ENCODE measurements at places on chromosomes 3 and 15.

GRCh38 chr3:175329373-175329772, 470.2 kb downstream of the NAALADL2 start:
- DNase-seq, result no peak

GRCh38 chr15:57415602-57416001, 39.3 kb downstream of the CGNL1 start:
- DNase-seq, result no peak

GRCh38 chr15:54829821-54830220, 366.9 kb downstream of the RSL24D1 start:
- no peak for DNase-seq

- no peak for DNase-seq
These were observed 5.4 kb downstream of the CRABP1 start for GRCh38 chr15:78345396-78346125.

DNA sequence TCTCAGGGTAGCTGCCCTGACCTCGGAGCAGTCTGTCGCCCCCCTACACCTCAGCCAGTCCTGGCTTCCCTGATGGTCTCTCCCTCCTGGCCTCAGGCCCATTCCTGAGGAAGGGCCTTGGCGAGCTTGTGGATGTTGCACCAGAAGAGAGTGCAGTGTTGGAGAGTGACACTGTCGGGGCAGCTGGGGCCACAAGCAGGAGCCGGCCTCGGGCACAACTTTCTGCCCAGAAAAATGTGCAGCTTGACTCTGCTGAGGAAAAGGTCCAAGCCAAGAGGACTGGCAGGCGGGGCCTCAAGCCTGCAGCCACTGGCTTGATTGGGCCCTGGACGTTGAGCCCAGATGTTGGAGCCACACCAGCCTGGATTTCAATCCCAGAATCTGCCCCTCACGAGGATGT, 12.8 kb downstream of the HEMK1 start:
- DNase-seq, result no peak

DNA sequence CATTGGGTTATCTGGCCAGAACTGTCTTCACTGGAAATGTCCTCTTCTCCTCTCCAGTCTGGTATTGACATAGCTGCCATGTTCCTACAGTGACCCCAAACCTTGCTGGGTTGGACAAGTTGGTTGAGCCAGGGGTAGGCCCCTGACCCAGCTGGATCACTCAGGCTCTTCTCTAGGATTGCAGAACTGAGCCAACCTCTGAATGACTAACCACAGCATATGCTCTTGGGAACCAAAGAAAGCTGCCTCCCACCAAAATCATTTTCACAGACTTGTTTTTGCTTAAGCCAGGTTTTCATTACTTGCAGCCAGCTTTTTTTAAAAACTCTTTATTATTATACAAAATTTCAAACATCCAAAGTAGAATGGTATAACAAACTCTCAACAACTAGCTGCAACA, 41.4 kb downstream of the FSIP1 start:
- DNase-seq, result no peak

DNA sequence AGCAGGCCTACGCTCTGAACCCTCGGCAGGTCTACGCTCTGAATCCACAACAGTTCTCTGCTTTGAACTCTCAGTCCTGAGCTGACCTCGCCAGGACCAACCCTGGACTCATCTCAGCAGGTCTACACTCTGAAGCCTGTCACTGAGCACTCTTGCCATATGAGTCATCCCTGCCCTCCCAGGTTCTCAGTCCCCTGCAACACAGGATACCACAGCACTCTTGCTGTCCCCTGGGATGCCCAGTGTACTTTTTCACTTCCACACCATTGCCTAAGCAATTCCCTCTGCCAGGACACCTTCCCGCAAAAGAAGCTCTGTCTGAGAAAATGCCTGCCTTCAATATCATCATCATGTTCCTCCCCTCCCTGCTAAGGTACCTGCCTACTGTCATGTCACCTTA, 42.0 kb downstream of the NUP210 start:
- no peak for DNase-seq

GRCh38 chr3:150227839-150228238, 180.3 kb upstream of the TSC22D2 start:
- DNase-seq, result peak; percentile 1

GRCh38 chr3:49619649-49620048, 54.5 kb upstream of the APEH start:
- no peak for DNase-seq

GRCh38 chr3:122394173-122394572, 10.2 kb downstream of the FAM162A start:
- DNase-seq, result no peak

DNA sequence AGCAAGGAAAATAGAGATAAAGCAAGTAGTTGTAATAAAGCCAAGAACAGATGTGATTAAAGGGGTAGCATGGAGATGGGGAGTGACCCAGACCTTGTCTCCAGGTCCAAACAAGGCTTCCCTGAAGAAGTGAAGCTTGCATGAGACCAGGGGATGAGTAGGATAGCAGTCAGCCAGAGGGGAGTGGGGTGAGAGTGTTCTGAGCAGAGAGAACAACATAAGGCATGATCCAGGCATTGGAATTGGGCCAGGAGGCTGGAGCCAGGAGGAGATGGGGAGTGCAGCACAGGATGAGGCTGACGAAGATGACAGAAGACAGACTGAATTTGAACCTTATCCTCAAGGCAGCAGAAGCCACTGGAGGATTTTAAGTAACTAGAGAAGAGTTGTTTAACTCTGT, 7.2 kb downstream of the TMOD2 start:
- no peak for DNase-seq

DNA sequence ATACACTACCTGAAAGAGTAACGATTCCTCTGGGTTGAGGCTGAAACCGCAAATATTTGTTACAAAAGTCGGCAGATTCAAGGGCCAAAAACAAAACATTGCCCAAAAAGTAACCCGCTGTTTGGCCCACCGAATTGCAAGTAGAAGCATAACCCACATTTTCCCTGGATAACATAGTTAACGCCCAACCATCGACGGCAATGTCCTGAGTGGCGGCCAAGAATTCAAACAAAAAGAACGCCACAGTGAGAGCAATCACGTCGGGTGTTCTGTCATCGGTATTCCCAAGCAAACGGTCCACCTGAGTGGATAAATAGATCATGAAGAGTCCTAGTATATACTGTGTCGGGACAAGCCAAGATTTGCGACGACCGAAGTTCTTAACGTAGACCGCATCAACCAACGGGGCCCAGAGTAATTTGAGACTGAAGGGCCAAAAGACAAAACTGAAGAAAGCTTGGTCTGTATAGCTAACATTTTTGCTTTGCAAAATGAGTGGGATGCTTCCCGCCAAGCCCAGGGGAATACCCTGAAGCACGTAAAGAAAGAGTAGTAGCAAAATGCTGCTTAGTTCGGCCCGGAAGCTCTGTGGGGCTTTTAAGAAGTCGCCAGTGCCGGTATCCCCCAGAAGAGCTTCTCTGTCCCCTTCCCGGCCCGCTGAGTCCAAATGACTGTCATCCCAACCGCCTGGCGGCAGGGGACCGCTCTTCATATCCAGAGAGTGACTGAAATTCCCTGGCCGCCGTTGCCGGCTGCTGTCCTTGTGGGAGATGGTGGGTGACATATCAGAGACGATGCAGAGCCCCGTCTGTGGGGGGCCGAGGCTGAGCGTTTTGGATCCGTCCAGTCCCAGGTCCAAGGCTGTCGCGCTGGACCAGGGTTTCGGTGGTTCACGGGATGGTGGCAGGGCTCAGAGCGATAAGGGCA, 750 bp downstream of the SLC33A1 start:
- no peak for DNase-seq

GRCh38 chr3:46668591-46668990, 24.9 kb downstream of the ALS2CL start:
- no peak for DNase-seq

- DNase-seq, result no peak
These were observed 203.9 kb downstream of the KBTBD8 start for GRCh38 chr3:67202053-67202452.

DNA sequence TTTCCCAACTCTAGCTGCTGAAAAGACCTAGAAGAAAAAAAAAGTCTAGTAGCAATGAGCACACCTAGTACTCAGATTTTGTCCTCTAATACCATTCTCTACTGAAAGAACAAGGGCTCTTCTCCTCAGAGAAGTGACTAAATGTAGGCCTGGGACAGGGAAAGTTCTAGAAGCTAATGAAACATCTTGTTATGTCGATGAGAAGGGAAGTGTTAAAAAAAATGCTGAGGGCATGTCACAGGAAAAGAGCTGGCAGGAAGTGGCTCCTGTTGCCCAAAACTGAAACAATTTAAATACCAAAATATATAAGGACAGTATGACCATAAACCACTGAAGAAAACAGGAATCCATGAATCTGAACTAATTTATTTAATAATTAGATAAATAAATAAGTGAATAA, 581.4 kb upstream of the TBL1XR1 start:
- DNase-seq, result no peak

GRCh38 chr3:43695863-43696262, 5.1 kb downstream of the ABHD5 start:
- no peak for DNase-seq

- DNase-seq, result no peak
These were observed 139.8 kb downstream of the RPL22L1 start for GRCh38 chr3:170730071-170730812.

DNA sequence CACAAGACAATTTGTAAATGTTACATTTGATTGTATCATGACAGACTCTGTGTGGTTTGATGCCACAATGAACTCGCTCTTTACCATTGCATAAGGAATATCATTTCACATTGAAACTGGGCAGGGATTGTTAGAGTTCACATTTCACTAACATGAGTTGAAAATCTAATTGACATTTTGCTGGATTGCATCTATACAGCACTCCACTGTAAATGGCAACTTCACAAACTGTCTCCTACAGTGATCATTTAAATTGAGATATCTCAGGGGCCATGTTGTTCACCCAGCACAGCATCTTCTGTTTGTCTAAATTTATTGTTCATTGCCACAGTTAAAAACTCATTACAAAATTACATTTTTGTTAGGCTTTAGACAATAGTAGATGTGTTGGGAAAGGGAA, 499.4 kb downstream of the GBE1 start:
- DNase-seq, result no peak

DNA sequence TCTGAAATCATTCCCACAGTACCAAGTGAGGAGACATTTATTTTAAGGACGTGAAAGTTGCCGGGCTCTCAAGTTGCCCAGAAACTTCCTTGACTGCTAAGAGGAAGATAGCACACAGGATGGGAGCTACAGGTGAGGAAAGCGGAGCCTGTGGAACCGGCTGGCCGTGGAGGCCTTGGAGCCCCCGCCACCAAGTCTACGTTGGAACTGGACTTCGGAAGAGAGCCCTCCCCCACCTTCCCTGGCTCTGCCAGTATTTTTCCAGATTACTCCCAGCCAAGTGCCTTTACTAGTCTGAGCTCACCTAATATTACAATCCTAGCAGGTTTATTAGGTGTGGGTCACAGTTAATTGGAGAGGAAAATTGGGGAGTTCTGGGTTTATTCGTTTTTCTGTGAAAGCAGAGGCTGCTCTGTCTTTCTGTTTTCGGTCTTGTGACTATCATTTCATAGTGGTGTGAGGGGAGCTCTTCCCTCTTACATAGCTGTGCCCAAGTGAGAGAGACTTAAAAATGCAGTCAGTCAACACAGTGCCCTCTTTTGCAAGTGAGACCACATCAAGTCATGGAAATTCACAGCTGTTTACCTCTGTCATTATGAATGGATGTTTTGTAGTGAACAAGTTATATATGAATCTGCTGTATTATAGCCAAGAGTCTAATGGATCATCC, 6.8 kb downstream of the BOC start:
- DNase-seq, result no peak

DNA sequence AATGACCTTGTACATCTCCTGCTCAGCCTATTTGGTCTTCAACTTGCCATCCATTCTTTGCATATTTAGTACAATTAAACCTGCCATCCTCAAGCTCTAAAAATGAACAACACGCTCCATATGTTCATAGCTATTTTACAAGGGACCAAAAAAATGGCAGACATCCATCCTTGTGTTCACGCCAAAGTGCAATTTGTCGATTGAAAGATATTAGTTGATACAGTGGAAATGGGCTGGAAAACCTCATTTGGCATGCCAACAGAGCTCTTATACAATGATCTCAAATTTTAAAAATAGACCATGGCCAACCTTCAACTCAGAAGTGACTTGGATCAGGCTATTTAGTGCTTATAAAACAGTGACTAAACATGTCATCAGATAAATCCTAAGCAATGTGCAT, 413.6 kb upstream of the ARL6 start:
- no peak for DNase-seq

- no peak for DNase-seq
These were observed 136.2 kb downstream of the EPHB1 start for GRCh38 chr3:134931045-134931785.

DNA sequence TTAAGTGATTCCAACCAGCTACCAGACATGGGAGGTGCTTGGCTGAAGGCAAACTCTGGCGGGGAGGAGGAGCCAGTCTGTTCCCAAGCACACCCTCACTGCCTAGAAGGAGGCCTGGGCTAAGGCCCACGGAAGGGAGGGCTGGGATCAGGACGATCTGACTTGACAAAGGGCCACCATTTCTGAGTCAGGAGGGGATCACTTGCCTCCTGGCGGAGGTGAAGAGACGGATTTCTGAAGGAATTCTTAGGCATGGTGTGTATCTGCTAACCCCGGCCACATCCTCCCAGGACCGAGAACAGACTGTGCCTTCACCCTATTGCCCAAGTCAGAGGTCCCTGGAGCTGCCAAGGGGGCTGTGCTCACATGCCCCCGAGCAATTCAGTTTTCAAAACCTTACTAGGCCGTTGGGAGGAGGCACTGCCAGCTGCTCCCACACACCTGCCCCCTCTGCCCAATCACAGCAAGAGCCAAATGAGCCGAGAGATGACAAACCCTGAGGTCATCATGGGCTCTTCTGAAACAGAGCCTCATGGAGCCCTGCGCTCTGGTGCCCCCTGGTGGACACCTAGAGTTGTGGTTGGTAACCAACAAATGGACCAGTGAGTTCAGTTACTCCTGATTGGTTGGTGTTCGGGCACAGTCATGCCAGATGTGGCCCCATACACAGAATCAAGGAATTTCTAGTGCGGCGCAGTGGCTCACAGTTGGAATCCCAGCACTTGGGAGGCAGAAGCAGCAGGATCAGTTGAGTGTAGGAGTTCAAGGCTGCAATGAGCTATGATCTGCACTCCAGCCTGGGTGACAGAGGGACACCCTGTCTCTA, 6.5 kb upstream of the TNK2 start:
- peak; percentile 97 for DNase-seq

GRCh38 chr3:113270786-113271185, 59.4 kb downstream of the BOC start:
- no peak for DNase-seq

DNA sequence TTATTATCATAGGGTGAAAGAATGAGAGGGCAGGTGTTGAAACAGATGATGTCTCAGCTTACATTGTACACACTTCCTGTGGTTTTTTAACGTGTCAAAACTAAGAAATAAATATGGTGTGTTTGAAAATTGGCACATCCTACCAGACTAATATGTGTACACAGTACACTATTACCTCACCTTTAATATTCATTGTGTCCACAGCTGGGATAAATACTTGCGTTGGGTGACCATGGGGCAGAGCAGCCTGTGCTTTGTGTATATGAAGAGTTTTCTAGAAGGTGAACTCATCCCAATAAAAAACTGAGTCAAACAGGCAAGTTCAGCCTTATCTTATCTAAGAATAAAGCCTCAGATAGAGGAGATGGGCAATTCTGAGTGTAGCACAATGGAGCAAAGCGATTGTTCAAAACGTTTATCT, 17.3 kb downstream of the SUCNR1 start:
- no peak for DNase-seq

Data from activated CD4-positive, alpha-beta T cell treated with anti-CD3 and anti-CD28 coated beads for 24 hours (primary cell).